Naive thymus-derived CD4-positive, alpha-beta T cell (primary cell): ENCODE measurements at places on chromosomes 7 and 10. TPM values are rescaled to one million over a fixed set of nuclear protein-coding genes. Genes with fewer than 3 reads are reported as not detected.
A peak's percentile ranks its signal among the peaks of the same experiment; 100 is the strongest.

The HECW1 gene
- total RNA-seq: not detected

The NDUFB8 gene
- total RNA-seq: 304 and 331 TPM in 2 replicates

The GPR158 gene
- total RNA-seq: not detected

The BLNK gene
- 2.4 TPM for total RNA-seq

The IDI2 gene
- not detected for total RNA-seq

The ASIC3 gene
- total RNA-seq: 16.8 TPM

The KLHDC10 gene
- total RNA-seq: 19.0 TPM

The VAX1 gene
- not detected for total RNA-seq

The OR2A42 gene
- 0.18 TPM in 1 of 2 replicates, not detected in the other for total RNA-seq

The SLC29A3 gene
- 7.2 TPM for total RNA-seq

The PAX4 gene
- not detected for total RNA-seq

GRCh38 chr7:42233695-42234331 is 3.2 kb downstream of the GLI3 start:
- DNase-seq: no peak

GRCh38 chr7:33998476-33998875 is 93.1 kb downstream of the BMPER start:
- DNase-seq: no peak

DNA sequence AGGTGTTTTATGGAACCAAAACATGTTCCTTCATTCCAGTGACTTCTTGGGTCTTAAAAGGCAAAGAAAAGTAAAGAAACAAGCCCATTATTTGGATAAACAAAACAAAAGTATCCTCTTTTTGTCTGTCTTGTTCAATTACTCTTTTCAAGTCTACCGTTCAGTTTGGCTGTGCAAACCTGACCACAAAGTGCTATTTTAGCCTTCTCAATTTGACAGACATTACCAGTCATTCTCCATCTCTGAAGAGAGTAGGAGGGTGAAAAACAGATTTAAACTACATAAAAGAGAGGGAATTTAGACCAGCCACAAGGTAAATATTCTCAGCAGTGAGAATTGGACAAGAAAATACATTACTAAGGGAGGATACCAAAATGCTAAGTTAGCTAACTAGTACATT is 145.2 kb downstream of the GRM3 start:
- DNase-seq: no peak

DNA sequence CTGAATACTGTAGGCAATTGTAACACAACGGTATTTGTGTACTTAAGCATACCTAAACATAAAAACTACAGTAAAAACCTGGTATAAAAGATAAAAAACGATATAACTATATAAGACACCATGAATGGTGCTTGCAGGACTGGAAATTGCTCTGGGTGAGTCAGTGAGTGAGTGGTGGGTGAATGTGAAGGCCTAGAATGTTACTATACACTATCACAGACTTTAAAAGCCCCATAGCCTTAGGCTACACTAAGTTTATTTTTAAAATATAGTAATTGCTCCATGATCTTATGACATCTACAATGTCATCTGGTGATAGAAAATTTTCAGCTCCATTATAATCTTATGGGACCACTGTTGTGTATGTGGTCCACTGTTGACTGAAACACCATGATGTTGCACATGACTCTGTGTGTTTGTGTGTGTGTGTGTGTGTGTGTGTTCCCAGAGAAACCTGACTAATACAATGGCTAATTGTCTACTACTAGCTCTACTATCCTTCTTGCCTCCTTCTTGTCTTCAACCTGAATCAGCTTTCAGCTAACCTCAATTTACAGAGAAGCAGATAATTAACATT is 27.6 kb upstream of the PRPF18 start:
- no peak for DNase-seq

- DNase-seq: no peak
These were observed 26.5 kb upstream of the PRKAG2 start for GRCh38 chr7:151903249-151904032.

DNA sequence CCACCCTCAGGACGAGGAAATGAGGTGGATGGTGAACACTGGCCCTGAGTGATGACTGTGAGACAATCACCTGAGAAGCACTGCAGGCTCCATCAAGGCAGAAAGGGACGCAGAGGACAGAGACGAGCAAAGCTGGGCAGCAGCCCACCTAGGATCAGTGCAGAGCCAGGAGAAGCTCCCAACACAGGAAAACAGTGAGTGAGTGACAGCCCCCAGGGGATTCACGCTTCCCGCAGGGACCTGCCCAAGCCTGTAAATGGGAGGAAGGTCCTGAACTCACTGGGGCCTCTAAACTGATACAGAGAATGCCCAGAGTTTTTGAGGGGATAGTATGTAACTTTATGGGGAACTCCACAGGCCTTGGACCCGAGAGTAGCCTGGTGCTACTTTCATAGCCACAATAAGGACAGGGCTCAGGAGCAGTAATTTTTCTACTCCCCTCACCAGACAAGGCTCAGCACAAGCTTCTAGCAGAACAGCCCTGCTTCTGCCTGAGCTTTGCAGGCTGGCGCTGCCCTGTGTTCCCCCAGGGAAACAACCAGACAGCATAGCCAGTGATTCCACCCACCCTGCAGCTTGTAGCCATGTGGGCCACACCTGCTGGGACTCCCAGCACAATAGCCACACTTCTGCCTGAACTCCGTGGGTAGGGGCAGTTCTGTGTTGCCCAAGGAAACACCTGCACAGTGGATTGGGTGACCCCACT is 708.4 kb downstream of the POM121L12 start:
- no peak for DNase-seq

DNA sequence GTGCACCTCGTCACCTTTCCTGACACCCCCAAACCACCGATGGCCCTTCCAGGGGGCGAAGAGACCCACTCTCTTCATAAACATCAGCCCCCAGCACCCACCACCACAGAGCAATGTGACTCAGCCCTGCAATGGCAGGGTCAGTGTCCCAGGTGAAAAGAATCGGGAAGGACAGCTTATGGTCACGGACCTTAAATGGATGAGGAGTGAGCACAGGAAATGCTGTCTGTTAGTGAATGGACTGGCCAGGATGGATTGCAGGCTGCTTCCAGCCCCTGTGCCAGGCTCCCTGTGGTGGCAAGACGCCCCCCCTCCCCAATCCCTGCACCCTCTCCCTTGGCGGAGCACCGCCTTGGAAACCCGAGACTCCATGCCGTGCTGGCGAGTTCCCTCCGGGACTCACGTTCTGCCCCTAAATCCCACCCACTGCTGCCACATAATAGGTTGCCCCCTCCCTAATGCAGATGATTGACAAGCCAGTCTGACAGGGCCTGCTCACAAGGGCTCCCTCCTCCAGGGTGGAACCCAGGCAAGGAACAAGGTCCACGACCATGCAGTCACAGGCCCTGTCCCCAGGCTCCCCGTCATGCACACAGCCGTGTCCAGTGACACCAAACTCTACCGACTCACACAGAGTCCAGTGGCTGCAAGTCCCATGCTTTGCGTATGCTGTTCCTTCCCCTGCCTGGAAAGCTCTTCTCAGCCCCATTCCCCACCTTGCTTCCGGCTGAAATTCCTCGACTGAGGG is 7.3 kb downstream of the ASB13 start:
- DNase-seq: no peak

- no peak for DNase-seq
These were observed 25.7 kb downstream of the SNX8 start for GRCh38 chr7:2288503-2288902.

DNA sequence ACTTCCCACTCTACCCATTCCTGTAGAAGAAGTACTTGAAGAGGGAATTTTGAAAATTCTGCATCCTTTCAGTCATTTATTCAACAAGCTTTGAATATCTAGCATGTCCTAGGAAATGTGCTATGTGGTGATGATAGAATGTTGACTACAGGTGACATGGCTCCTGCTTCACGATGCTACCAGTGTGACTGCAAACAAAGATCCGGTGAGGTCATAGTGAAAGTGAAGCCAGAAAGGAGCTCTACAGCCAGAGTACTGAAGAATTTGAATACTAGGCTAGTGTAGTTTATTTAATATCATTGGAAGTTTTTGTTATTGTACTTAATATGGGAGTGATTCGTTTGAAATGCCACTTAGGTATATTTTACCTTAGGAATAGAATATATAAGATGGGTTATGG is 348.1 kb downstream of the TFEC start:
- no peak for DNase-seq

DNA sequence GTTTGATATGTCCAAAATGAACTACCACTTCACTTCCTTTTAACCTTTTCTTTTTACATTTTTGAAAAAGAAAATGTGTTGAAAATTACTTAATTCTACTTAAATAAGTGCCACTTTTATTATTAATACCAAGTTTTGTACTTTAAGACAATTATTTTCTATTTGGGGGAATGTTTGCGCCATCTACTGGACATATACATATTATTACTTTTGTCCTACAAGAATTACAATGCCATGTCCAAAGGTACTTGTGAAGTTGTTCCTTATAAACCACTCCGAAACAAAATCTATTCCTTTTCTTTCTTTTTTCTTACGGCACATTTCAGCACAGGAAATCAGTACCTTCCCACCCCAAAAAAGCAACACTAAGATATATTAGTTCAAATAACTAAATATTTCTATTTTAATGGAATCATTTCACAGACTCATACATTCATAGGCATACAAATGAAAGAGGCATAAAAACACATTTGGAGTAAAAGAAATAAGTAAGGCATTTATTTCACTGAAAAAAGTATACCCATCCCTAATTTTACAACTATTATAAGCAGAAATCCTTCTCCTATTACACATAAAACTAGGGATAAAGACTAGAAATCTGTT is 169.9 kb downstream of the RNF133 start:
- DNase-seq: no peak

DNA sequence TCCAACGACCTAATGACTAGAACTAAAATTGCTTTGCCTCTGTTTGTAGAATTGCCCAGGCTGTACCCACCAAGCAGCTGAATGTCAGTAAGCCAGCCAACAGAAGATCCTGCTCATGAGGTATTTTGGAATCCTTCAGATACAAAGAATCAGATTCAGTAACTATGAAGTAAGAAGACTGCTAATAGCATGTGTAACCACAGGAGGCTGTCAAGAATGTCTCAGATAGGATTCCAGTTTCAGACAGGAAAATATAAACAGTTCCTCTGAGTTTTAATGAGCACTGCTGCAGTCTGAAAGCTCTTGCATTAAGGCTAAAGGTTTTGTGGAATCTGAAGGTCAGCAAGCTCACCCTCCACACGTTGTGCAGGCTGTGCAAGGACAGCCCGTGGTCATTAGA is 112.6 kb upstream of the ADAM12 start:
- DNase-seq: no peak

GRCh38 chr7:48638041-48638440 is 286.3 kb upstream of the CDC14C start:
- no peak for DNase-seq

- DNase-seq: no peak
These were observed 6.7 kb downstream of the ANKRD16 start for GRCh38 chr10:5882961-5883360.

GRCh38 chr7:44378744-44379143 is 53.4 kb upstream of the CAMK2B start:
- no peak for DNase-seq

DNA sequence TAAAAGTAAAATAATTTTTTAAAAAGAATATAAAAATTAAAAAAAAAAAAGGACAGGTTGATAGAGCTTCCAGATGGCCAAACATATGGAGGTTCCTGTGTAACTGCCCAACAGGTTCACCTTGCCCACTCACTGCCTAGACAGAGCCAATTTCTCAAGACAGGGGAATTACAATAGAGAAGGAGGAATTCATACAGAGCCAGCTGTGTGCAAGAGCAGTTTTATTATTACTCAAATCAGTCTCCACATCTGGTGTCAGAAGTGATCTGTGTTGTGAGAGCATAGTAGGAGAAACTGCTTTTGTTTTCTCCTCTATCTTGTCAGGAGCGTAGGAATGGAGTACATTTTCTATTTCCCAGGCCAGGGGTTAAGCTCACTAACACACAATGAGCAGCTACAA is 31.0 kb downstream of the C7orf33 start:
- no peak for DNase-seq

GRCh38 chr7:130732980-130733930 is 752 bp downstream of the KLF14 start:
- DNase-seq: peak; percentile 2

DNA sequence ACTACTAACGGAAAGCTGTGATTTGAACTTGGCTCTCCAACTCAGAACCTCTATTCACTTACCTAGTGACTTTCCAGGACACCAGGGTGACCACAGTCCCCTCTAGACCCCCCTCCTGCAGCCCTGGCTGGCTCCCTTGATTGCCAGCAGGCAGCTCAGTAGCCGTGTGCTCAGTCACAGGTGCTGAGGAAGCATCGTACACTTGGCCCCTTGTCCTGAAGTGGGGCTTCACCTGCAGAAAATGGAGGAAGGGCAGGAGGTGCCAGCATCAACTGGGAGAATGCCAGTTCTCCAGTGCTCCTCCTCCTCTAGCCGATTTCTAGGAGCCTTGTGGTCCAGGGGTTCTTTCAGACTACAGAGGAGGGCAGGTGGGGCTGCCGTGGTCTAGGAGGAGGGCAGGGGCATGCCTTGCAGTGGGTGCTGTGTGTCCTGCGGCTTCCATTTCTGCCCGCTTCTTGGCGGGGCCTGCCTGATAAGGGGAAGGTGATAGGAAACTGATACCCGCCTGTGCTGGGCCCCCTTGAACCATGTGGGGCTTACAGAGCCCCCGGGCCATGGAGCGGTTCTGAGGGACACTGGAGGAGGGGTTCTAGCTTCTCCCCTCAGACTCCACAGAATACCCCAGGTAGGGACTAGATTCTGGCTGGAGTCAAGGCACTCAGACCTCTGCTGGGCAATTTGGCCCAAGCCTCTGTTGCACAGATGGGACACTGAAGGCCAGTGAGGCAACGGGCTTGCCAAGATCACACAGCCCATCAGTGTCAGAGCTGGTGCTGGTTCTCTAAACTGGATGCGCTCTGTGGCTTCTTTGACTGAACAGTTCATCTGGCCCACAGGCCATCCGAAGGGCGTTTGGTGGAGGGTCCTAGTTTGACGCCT is 14.0 kb downstream of the FAM241B start:
- DNase-seq: no peak

DNA sequence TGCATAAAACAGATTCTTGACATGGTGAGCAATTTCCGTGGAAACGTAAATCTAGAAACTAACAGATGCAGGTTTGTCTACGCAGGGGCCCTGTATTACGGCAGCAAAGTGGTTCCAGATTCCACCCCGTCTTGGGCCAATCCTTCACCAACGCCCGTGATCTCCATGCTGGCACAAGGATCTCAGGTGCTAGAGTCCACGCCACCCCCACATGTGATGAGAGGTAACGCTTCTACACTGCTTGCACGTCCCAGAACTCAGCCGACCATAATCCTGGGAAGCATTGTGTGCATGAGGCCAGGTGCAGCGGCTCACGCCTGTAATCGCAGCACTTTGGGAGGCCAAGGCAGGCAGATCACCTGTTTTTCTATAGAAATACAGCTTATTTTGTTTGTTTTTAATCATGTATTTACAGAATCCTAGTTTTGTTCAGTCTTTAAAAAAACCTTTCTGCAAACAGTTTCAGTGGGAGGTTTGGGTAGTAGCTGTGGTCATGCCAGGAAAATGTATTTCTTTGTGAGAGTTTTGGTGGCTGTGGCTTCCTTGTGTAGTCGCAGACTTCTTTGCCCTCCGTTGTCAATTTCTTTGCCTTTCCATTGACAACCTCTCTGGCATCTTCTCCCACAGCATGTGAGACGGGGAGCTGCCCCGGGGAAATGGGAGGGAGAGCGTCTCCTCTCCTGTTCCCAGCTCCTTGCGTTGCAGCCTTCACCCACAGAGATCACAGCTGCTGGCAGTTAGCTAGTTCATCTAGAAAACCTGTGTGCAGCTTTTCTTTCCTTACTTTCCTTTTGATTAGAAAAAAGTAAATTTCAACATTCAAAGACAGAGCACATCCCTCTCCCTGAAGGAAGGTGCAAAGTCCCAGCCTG is 35.7 kb downstream of the ITIH2 start:
- no peak for DNase-seq

- DNase-seq: no peak
These were observed 270.1 kb downstream of the AGMO start for GRCh38 chr7:15291699-15292098.
